ENCODE measurements at places on chromosomes 5 and 9.

DNA sequence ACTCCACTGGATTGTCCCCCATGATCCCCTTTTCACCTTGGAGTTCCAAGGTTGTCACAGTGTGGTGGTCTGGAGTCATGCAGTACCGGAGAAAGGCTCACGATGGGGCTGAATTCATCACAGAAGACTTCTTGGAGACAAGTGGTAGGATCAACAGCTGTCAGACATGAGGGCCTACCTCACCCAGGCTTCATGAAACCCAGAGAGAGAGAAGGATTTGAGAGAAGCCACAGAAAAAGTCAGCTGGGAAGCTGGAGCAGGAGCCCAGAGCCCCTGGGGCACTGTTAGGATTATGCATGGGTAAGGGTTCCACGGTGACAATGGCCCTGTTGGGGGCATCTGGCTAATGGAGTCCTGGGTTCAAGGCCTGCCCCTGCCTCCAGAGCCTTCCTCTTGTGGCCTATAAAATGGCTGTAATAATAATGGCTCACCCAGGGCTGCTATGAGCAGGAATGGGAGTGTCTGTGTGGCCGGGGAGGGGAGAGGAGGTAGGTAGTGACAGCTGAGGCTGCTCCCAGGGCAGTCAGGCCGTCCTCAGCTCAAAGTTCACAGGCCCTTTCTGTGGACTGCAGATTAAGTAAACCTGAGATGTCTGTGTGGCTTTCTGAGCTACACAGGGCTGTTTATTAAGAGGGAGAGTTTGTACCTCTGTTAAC is 910 bp downstream of the TRIM14 start:
- no peak for DNase-seq

DNA sequence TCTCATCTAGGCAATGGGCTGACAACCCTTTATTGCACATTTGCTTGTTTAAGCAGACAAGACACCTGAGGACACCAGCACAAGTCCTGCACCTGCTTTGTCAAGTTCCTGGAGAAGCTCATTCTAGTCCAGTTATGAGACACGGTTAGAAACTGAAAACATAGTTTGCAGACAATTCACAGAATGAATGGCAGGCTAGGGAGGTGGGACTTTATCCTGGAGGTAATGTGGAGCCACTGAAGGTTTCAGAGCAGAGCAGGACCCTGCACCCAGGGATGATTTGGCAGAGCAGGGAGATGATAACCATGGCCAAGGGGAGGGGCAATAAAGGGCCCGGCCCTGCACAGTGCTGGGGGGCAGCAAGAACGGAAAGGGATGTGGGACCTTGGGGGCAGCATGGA is 50.7 kb upstream of the SLC25A51 start:
- no peak for DNase-seq

DNA sequence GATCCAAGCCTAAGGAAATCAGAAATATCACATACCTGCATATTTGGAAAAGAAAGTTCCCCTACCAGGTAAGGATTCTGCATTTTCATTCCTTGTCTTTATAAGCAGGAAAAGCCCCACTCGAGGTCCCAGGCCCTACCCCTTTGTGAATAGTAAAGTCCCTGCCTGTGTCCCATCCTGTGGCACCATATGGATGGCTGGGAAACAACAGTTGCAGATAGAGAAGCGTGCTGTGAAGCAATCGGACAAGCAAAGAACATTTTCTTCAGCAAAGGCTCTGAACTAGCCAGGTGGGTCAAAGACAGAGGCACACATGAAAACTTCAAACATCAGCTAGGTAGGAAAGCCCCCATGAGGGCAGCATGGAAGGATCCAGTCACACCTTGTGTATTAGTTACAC is 169.3 kb downstream of the NR2F1-AS1 start:
- no peak for DNase-seq

GRCh38 chr9:83068414-83068813 is 5.5 kb upstream of the RASEF start:
- DNase-seq: no peak

- no peak for DNase-seq
Measured at GRCh38 chr5:55143624-55144023, 16.3 kb upstream of the GPX8 start.

DNA sequence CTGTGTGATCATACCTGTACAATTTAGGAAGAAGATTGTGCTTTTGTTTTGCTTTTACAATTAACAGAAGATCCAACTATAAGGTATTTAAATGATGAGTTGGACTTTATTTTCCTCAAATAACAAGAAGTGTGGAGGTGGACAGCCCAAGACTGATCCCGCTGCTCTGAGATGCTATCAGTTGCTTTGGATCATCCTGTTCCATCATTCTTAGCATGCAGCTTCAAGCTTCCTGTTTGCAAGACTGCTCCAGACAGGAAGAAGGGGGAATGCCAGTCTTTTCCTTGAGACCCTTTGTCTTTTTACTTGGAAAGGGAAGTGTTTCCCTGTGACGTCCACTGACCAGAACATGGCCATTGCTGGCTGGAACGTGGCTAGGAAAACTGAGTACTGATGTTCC is 250.8 kb downstream of the ZSWIM6 start:
- no peak for DNase-seq

DNA sequence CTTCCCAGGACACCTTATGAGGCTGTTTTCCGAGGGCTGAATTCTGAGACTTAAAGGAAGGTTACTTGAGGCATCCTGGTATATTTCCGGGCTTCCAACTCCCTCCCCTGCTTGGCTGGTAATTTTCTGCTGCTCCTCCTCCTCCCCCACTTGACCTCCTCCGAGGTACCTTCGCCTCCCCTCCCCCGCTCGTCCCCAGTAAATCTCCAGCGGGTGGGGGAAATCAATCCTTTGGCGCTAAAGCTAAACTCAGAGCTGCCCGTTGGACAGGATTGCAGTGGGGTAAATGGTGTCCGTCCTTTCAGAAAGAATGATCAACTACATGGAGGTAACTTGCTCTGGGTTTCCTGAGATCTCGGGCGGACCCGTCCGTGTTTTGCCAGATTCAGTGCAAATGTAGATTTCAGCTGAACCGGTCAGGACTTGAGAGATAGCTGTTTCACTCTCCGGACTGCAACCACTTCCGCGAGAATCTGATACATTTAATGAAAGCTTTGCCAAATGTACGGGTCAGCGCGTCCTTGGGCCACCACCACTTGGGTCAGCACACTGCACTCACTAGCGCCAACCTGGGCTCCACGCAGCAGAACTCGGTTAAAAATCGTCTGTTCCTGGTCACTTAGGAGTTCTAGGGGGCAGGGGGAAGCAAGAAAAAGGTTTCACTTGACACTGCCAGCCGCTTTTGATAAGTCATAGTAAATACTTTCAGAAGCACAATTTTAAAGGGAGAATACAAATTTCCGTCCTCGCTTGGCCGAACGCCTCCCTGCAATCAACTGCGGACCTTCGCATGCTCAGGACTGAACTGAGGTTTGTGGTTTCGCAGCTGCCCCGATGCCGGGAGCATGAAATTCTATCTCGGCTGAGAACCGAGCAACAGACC is 4.6 kb upstream of the ISL1 start:
- DNase-seq: no peak

DNA sequence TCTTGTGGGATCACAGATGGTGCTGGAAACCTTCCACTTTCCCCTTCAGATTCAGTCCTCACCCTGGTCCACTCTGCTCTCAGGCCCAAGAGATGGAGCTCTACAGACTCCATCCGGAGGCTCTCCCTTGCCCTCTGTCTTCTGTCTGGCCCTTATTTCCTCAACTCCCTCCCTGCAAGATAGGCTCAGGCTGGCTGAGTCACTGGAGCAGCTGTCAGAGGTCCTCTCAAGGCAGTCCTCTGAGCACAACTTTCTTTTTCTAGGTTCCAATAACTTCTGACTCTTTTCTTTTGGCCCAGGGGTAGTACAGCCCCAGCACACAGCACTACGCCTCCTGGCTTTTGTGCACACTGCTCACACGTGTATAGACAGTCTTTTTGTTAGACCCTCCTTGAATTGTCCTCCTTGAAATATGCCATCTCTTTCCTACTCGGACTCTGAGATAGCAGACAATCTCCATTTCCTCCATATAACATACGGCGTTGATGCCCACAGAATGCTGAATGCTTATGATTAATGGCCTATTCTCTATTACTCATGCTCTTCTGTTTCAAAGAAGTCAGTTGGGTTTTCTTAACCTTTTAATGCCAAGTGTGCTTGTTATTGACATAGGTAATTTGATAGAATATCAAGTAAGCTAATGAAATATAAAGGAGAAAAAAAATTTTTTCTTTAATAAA is 193.1 kb downstream of the SLC12A2 start:
- DNase-seq: no peak

- DNase-seq: no peak
Measured at GRCh38 chr5:3355126-3355525, 240.5 kb upstream of the IRX1 start.

DNA sequence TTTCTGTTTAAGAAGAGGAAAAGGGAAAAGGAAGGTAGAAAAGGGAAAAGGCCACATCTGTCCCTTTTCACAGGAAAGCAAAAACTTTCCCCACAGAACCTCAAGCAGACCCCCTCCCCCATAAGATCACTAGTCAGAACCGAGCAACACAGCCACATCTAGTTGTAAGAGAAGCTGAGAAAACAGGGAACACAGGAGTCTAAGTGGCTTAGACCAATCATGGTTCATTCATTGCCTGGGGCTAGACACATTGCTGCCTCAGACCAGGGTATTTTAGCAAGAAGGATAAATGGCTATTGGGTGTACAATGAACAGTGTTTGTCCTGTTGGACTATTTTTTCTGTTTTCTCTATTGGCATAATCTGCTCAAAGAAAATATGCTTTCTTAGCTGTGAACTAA is 98.0 kb downstream of the ARL15 start:
- no peak for DNase-seq

DNA sequence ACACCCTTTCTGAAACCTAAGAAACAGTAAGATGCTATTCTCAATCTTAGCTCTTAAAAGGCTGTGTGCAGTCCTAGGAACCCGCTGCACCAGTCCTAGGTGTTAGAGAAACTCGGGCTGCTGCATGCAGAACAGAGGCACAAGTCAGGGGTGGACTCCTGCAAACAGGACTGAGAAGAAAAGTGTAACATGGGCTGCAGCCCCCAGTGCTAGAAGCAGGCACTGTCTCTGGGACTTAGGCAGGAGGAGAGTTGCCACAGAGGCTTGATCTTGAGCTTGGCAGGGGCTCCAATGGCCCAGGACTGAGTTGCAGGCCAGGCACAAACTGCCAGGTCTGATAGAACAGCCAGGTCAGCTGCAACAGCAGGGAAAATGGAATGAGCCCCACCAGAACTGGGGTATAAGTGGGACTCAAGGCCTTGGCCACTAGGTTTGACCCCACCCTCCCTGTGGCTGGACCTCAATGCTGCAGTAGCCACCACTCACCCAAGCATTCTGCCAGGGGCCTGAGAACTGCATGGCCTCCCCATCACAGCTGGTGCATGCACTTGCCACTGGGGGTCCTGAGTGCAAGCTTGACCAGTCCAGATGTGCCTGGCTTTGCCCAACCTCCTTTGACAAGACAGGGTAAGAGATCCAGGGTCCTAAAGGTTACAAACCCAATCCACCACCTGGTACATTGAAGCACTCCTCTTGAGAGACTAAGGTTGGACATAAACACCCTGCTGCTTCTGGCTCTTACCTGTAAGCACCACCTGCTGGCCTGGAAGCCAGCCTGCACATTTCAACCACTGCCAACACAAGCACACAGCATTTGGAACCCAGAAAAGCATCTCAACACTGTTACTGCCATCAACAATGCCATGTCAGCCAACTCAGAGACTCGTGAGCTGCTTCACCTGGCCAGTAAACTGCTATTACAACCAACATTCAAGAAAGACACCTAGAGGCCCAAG is 103.3 kb downstream of the FBXL17 start:
- no peak for DNase-seq

DNA sequence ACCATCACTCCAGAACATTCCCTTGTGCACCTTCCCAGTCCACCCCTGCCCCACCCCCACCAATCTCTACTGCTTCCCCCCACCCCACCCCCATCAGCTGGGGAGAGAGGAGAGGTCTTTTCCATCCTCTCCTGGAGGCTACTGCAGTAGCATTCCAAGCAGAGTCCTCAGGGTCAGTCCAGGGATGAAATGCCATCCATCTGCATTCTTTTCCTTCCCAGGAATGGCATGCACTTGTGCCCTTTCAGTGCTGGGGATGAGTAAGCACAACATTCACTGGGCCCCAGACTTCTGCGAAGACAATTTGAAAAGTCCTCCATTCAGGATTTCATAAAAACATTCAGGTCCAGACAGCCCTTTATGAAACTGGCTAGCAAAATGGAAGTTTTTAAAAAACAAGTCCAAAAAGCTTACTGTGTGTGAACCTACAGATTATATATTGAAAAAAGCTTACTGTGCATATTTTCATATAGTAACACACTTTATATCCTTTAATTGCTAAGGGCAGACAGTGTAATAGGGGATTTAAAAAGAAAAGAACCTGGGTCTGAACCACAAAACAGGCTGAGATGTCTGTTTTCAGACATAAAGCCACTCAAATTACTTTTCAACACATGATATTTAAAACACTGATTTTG is 50.0 kb upstream of the GOLPH3 start:
- DNase-seq: no peak

GRCh38 chr5:1481959-1482331 is 36.7 kb upstream of the SLC6A3 start:
- DNase-seq: no peak

DNA sequence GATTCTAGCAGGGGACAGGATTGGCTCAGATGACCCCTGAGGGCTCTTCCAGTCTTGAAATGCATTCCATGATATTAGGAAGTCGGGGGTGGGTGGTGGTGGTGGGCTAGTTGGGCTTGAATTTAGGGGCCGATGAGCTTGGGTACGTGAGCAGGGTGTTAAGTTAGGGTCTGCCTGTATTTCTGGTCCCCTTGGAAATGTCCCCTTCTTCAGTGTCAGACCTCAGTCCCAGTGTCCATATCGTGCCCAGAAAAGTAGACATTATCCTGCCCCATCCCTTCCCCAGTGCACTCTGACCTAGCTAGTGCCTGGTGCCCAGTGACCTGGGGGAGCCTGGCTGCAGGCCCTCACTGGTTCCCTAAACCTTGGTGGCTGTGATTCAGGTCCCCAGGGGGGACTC is 2.9 kb upstream of the MYOZ3 start:
- DNase-seq: no peak

GRCh38 chr5:154395407-154396106 is 50.2 kb upstream of the SAP30L start:
- no peak for DNase-seq

GRCh38 chr9:125293134-125293533 is 31.5 kb downstream of the GAPVD1 start:
- no peak for DNase-seq

- no peak for DNase-seq
Measured at GRCh38 chr5:125301711-125302110, 555.3 kb upstream of the ZNF608 start.

GRCh38 chr9:136848393-136849037 is 694 bp upstream of the PHPT1 start:
- no peak for DNase-seq

DNA sequence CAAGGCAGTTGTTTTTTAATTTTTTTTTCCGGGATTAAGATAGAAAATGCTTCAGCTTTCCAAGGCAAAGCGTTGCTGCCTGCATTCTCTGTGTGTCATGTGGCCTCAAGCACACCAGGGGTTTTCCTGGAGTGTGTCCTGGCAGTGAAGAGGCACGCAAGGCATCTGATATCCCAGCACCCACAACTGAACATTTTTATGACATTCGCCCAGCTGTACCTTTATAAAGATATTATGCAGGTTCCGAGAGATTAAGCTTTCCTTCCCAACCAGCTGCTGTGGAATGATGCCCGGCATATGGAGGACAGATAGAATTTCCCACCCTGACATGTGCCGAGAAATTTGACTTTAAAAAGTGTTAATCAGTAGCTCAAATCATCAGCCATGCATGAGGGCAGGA is 205.6 kb downstream of the GADD45G start:
- no peak for DNase-seq
